ENCODE measurements at places on chromosomes 16 and 17. TPM values are rescaled to one million over a fixed set of nuclear protein-coding genes. Genes with fewer than 3 reads are reported as not detected.

Gene TBC1D26
- not detected for total RNA-seq

- no peak for DNase-seq
Measured at GRCh38 chr16:51389881-51390280, 238.8 kb upstream of the SALL1 start.

DNA sequence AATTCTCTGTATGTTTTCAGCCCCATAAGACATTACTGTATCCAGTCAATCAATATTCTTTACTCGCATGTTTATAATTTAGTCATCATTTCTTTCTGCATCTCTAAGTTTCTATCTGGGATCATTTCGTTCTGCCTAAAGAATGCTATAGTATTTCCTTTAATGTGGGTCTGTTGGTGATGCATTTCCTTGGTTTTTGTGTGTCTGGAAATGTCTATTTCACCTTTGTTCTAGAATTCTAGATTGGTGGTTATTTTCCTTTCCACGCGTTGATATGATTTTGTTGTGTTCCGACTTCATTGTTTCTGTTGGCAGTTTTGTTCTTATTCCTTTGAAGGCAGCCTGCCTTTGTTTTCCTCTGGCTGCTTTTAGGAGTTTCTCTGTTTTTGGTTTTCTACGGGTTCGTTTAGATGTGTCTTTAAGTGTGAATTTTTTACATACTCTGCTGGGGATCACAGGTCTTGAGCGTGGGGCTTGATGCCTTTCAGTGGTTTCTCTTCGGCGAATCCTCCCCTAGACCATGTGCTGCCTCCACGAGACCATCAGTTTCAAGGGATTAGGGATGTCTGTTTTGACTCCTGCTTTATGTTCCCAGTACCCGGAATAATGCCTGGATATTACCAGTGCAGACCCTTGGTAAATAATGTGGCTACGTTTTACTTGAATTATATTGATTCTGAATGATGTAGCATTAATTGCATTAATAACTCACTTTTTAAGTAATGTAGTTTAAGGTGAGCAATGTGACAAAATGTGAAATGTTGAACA, 23.5 kb downstream of the POLR3E start:
- no peak for DNase-seq

GRCh38 chr17:62653826-62654761, 26.6 kb downstream of the MRC2 start:
- peak; percentile 90 for DNase-seq
